ENCODE measurements at places on chromosomes 5 and 9.

DNA sequence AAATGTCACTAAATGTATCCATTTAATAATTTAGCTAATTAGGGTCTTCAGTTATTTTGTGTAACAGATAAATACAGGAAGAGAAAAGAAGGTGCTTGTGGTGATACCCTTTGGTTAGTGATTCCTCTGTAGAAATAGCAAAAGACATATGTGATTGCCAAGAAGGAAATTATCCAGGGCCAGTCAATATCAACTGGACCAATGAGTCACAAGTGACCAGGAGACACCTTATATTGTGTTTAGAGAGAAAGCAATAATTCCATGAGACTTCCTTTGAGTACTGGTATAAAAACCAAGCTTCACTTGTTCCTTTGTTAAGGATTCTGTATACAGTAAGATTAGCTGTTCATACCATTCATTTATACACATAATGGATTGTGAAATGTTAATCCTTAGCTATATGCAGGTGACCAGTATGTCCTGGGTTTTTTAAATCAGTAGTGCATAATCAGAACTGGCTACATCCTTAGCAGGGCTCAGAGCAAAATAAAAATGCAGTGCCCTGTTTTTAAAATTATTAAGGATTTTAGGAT, 11.7 kb upstream of the F2R start:
- H3K36me3 ChIP-seq = no peaks in the 10 kb centered on the region
- H3K27ac ChIP-seq = no peak overlapping the region
- DNase-seq = no peak
- H3K4me1 ChIP-seq = no peaks in the 10 kb centered on the region
- no peak overlapping the region for H3K4me3 ChIP-seq

GRCh38 chr5:111131356-111131755, 39.2 kb downstream of the WDR36 start:
- DNase-seq = peak; percentile 42
- H3K4me3 ChIP-seq = no peak overlapping the region
- no peak overlapping the region for H3K27ac ChIP-seq
- H3K27me3 ChIP-seq = no peaks in the 10 kb centered on the region

DNA sequence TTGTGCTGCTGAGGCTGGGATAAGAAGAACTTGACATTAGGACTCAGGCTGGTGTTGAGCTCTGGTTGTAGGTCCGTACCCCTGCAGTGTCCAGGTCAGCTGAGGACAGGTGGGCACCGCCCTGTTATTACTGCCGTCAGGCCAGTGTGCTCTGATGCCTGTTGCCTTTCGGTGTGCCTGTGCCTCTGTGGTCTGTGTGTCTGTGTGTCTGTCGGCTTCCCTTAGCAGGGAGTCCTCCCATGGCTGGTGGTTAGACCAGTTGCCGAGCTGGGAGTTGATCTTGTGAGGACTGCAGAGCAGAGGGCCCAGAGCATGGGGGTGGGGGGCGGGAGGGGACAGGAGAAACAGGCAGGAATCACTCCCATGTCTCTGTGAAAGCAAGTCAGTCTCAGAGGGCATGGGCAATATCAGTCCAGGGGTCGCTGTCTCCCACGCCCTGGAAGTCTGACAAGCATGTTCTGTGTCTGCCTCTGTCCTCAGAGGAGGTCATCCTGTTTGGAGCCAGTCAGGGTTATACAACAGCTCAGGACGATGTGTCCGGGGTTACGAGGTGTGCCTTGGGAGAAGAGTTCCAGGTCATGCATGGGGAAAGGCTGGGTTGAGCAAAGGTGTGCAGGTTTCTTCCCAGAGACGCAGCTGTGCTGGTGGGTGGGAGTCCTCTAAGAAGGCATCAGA, 67.3 kb upstream of the GARNL3 start:
- H3K4me1 ChIP-seq = no peaks in the 10 kb centered on the region
- H3K4me3 ChIP-seq = no peak overlapping the region
- no peaks in the 10 kb centered on the region for H3K27me3 ChIP-seq
- DNase-seq = no peak
- H3K36me3 ChIP-seq = no peaks in the 10 kb centered on the region

DNA sequence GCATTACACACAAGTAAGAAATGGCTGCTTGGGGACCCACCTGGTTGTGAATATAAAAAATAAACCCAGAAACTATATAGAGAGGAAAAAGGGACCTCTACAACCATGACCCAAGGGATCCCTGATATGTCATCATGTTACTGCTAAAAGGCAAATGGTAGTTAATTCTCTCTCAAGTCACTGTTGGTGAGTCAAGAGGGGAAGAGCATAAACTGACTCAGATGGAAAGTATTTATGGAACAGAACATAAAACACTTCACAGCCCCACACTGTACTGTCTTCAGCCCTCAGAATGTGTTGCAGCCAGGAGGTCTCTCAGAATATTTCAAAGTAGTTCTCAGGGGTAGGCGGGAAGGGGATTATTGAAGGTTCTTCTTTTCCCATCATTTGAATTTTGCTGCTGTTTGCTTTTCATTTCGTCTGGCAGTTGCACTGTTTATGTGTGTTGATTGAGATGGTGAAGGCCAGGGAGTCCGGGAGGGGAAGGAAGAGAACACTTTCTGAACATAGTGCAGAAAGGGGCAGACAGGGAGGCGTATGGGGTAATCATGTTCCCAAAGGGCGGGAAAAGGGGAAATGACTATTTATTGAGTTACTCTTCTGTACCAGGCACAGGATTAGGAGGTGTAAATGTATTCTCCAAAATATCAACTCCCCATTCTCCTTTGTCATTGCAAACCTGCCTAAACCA, 85.5 kb downstream of the TEK start:
- no peak overlapping the region for H3K4me3 ChIP-seq
- DNase-seq = peak; percentile 43
- H3K36me3 ChIP-seq = no peaks in the 10 kb centered on the region
- H3K4me1 ChIP-seq = no peaks in the 10 kb centered on the region
- no peak overlapping the region for H3K27ac ChIP-seq

- DNase-seq = peak; percentile 66
- H3K4me1 ChIP-seq = peaks cover 4% of the 10 kb centered on the region
- H3K27ac ChIP-seq = no peak overlapping the region
- no peaks in the 10 kb centered on the region for H3K36me3 ChIP-seq
Measured at GRCh38 chr5:126972062-126972895, 58.1 kb downstream of the MARCHF3 start.

- no peak overlapping the region for H3K27ac ChIP-seq
- no peaks in the 10 kb centered on the region for H3K4me1 ChIP-seq
- no peaks in the 10 kb centered on the region for H3K27me3 ChIP-seq
- no peak for DNase-seq
Measured at GRCh38 chr9:9904041-9904440, 708.8 kb downstream of the PTPRD start.

GRCh38 chr5:111061618-111062017, 9.9 kb upstream of the TSLP start:
- no peak overlapping the region for H3K27ac ChIP-seq
- DNase-seq = no peak
- no peaks in the 10 kb centered on the region for H3K36me3 ChIP-seq
- H3K4me3 ChIP-seq = no peak overlapping the region
- H3K4me1 ChIP-seq = no peaks in the 10 kb centered on the region
- H3K27me3 ChIP-seq = no peaks in the 10 kb centered on the region

DNA sequence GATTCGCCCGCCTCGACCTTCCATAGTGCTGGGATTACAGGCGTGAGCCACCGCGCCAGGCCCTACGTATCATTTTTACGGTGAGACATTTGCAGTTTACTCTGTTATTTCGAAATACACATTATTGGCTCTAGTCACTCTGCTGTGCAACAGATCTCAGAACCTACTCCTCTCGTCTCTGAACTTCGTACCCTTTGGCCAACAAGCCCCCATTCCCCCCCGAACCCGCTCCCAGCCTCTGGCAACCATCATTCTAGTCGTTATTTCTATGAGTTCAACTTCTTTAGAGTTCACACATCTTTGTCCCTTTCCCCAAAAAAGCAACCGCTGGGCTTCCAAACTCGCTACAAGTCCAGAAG, 735 bp downstream of the PTGR1 start:
- no peaks in the 10 kb centered on the region for H3K27me3 ChIP-seq
- peaks cover 2% of the 10 kb centered on the region for H3K36me3 ChIP-seq
- peaks cover 2% of the 10 kb centered on the region for H3K4me1 ChIP-seq
- H3K4me3 ChIP-seq = peak overlapping the region; percentile 81
- DNase-seq = peak; percentile 29

- no peaks in the 10 kb centered on the region for H3K27me3 ChIP-seq
- H3K27ac ChIP-seq = peak overlapping the region; percentile 67
- H3K36me3 ChIP-seq = no peaks in the 10 kb centered on the region
- peak overlapping the region; percentile 91 for H3K4me3 ChIP-seq
- peak; percentile 93 for DNase-seq
- H3K4me1 ChIP-seq = peaks cover 24% of the 10 kb centered on the region
Measured at GRCh38 chr5:113294311-113295110, 140.3 kb downstream of the TSSK1B start.

- no peak overlapping the region for H3K27ac ChIP-seq
- H3K36me3 ChIP-seq = no peaks in the 10 kb centered on the region
- DNase-seq = peak; percentile 2
- H3K4me3 ChIP-seq = no peak overlapping the region
Measured at GRCh38 chr9:103904242-103904641, 189.9 kb upstream of the SMC2 start.

GRCh38 chr5:53023969-53024368, 34.8 kb downstream of the ITGA2 start:
- no peak overlapping the region for H3K4me3 ChIP-seq
- H3K4me1 ChIP-seq = no peaks in the 10 kb centered on the region
- no peaks in the 10 kb centered on the region for H3K36me3 ChIP-seq
- H3K27me3 ChIP-seq = no peaks in the 10 kb centered on the region

- DNase-seq = no peak
- no peak overlapping the region for H3K4me3 ChIP-seq
Measured at GRCh38 chr5:131193106-131193505, 22.4 kb downstream of the LYRM7 start.

Measured in mesendoderm (in vitro differentiated cells).